ENCODE measurements at places on chromosomes 5 and 9.

DNA sequence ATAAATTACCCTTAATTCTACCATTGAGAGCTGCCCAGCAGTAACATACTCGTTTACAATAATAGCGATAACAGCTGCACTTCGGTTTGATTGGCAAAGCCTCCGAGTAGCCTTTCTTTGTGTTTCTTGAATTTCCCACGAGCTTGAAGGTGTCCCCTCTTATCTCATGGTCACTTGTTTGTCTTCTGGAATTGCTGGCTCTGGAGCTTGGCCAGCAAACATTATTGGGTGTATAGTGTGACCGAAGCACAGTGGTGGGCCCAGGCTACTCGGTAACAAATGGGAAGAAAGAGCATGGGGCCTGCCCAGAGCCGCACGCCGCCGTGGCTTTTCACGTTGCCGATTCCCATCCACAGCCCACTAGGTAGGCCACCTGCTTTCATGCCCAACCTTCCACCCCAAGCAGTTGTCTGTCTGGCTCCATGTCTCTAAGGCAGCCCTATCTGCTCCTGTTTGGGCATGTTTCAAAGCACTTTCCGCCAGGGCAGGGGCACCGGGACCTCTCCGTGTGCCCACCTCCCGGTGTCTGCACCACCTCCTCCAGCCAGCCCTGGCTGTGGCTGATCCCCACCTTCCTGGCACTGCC, 8.7 kb downstream of the STKLD1 start:
- no peak for DNase-seq

GRCh38 chr5:144191998-144192397, 21.3 kb downstream of the KCTD16 start:
- no peak for DNase-seq

GRCh38 chr9:122367065-122367464, 3.8 kb upstream of the PTGS1 start:
- DNase-seq: no peak

GRCh38 chr5:129361441-129362025, 98.6 kb upstream of the ADAMTS19 start:
- DNase-seq: no peak

- no peak for DNase-seq
Measured at GRCh38 chr5:177452688-177453638, 6.3 kb downstream of the PRR7 start.

GRCh38 chr5:68490406-68490805, 274.9 kb downstream of the PIK3R1 start:
- DNase-seq: no peak

- DNase-seq: no peak
Measured at GRCh38 chr5:10734037-10734709, 26.9 kb downstream of the DAP start.

- no peak for DNase-seq
Measured at GRCh38 chr9:87008667-87009066, 61.4 kb upstream of the GAS1 start.

GRCh38 chr9:102911185-102911584, 83.9 kb upstream of the CYLC2 start:
- no peak for DNase-seq

DNA sequence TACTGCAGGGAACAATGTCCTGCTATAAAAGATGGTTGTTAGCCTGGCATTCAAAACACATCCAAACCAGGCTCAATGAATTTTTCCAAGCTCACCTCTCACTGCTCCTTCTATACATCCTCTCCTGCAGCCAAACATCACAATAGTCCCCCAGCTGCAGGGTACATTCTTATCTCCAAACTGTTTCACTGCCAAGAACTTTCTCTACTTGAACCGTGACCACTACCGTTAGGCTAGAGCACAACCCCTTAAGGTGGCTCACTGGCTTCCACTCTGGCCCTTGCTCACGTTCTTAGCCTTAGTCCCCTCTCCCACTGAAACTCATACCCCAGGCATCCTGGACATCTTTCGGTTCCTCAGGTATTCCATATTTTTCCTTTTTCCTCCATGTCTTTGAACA, 29.0 kb upstream of the ANXA6 start:
- no peak for DNase-seq

GRCh38 chr5:169777159-169777558, 140.1 kb downstream of the DOCK2 start:
- no peak for DNase-seq

DNA sequence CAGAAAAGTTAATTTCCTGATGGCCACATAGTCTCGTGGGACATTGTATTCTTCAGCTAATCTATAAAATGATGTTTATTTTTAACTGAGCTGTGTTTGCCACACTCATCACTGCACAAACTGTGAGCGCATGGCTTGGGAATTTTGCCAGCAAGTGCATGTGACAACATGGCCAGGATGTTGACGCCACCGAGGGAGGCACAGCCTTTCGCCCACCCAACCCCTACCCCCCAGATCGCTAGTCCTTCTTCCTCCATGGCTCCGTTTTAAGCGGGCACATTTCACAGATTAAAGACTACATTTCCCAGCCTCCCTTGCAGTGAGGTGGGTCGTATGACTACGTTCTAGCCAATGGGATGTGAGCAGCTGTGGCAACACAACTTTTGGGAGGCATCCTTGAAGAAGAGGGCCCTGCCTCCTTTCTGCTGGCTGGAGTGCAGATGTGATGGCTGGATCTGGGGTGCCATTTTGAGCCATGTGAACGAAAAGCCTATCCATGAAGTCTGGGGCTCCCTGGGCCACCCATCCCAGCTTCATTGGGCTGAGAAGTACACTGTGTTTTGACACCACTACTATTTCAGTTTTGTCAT, 7.9 kb downstream of the NRARP start:
- DNase-seq: no peak

DNA sequence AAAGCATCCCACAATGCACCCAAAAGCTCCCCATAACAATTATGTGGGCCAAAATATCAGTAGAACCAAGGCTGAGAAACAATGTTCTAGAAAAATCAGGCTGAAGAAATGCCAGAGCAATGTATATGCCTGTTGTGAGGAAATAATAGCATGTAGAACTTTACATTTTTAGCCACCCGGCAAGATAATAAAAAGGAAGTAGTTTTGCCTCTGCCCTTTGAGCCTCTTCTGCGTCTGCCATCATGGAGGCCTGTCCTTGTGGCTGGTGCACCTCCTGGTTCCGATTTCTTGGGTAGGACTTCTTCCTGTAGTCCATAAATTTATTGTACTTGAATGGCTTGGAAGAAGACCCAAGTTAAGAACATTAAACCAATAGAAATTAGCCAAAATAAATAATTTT, 38.9 kb upstream of the TNFAIP8 start:
- no peak for DNase-seq

GRCh38 chr9:105979290-105979689, 284.9 kb downstream of the TMEM38B start:
- DNase-seq: no peak

GRCh38 chr5:2220741-2221140, 338.0 kb upstream of the IRX4 start:
- DNase-seq: no peak

DNA sequence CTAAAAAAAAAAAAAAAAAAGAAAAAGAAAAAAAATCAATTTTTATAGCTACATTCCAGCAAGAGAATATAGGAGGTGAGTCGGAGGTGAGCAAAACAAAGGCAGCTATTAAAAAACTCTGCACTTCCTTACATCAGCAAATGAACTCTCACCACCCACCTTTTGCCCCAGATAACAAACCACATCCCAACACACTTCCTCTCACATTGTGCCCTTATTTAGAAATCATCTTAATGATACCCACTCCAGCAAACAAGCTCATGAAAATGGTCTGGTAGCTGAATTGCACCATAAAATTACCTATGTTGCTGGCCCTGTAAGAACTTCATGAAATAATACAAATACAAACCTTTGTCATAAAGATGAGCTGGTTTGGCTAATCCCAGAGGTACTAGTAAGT, 82.9 kb downstream of the CEMIP2 start:
- peak; percentile 20 for DNase-seq

- DNase-seq: no peak
Measured at GRCh38 chr9:112796485-112796884, 45.9 kb downstream of the SNX30 start.

DNA sequence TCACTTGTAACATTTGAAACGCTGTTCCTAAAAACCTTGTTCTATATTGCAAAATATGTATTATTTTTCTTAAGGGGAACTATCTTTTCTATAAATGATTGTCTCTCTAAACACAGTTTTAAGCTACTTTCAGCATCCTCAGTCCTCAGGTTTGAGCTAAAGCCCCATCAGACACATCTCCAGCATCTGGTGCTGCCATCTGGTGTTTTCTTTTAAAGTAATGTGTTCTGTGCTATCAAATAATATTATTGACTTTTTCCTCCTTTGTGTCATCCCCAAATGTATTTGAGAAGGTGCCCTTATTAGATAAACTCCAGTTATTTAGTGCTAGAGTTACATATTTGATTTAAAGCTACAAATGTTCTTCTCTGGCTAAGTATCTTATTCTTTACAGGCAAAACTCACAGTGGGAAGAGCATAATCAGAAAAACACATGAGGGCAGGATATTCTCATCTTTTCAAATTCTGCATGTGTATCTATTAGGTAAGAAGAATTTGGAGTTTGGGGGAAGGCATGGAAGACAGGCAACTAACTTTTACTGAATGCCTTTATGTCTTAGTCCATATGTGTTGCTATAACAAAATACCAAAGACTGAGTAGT, 27.5 kb downstream of the ZNF474 start:
- DNase-seq: no peak

DNA sequence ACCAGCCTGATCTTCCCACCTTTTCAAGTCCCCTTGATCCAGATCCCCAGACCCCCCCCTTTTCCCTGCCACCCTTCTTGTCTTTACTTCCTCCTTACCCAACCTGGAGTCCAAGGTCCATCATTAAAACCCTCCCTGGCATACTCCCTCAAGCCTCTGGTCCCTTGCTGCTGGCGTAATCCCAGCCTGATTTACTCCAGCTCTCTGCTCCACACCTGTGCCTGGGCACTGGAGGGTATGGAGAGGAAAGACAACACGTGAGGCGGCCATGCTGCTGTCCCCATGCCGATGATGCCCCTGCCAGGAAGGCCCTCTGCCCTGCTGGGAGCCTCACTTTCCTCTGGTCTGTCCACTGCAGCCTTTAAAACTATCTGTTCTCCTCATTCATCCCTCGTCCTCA, 5.1 kb downstream of the B4GALT7 start:
- no peak for DNase-seq

DNA sequence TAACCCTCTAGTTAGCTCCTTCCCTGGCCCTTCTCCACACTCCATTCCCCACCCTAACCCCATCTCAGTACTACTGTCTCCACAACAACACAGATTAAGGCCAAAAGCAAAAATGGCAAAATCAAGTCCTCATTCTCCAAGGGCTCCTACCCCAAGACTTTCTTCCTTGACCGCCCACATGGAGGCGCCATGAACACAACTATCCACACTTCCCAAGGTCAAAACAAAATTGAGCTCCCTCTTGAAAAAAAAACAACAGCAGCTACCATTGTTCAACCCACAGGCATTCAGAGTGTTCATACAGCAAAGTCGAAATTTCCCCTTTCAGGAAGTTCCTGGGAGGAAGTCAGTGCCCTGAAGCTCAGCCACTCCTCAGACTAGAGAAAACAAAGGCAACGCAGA, 54.4 kb downstream of the GNAQ start:
- DNase-seq: no peak

GRCh38 chr5:45385321-45386058, 310.7 kb downstream of the HCN1 start:
- DNase-seq: no peak

GRCh38 chr5:132063090-132063911, 2.8 kb downstream of the IL3 start:
- peak; percentile 68 for DNase-seq

DNA sequence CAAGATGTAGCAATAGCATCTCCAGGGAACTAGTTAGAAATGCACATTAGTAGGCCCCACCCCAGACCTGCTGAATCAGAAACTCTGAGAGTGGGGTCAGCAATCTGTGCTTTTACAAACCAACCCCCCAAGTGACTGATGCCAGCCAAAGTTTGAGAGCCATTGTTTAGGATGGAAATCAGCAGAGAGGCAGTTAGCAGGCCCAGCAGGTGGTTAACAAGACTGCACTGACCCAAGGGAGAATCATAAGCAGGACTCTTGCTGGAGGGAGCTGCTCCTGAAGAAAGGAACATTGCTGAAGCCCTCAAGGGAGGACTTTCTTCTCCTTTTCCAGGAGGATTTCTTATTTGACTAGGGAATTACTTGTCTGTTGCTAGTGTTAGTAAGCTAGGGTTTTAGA, 74.2 kb upstream of the SLC12A2 start:
- no peak for DNase-seq

DNA sequence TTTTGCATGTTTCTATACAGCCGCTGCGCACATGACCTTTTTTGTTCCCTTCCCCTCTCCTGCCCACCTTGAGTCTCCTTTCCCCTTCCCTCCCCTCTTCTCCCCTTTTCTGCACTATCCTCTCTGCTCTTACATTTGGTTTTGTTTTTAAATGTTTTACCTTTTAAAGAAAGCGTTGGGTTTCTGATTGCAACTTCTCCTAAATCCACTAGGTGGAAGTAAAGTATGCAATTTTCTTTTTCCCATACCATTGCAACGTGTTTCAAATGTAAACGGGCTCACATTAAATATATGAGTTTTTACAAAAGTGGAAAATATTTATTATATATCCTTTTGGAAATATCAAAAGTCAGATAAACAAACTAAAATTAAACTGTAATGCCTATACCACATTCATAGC, 500.9 kb downstream of the DIRAS2 start:
- no peak for DNase-seq

DNA sequence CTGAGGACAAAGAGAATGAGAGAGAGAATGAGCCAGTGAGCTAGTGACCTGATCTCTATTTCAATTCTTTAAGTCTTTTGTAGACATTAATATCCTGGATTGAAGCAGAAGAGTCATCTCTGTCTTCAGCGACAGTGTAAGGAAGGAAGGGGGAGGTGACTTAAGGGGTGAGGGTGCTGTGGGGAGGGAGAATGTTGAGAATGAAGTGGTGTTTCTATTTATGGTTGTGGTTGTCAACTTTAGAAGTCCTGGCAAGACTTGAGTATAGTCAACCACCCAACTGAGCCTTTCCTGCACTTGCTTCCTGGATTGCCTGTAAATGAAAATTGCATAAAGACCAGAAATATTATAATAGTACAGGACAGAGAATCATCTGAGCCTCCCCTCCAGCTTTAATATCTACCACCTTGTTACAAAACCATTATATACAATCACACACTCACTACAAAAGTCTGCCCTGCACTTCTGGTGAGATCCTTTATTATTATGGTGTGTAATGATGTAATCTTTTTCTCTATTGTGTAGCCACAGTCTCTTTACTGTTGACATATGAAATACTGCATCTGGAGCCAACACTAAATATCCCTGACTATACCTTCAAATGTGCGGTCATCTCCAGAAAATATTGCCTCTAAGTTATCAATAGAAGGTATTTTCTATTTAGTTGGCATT, 91.7 kb downstream of the NTRK2 start:
- no peak for DNase-seq

Data from activated CD8-positive, alpha-beta memory T cell treated with anti-CD3 and anti-CD28 coated beads for 4 hours (primary cell).